ENCODE measurements at places on chromosomes 7 and 10.

GRCh38 chr10:91593834-91594233 lies 39.0 kb downstream of the PPP1R3C start:
- DNase-seq, result no peak

DNA sequence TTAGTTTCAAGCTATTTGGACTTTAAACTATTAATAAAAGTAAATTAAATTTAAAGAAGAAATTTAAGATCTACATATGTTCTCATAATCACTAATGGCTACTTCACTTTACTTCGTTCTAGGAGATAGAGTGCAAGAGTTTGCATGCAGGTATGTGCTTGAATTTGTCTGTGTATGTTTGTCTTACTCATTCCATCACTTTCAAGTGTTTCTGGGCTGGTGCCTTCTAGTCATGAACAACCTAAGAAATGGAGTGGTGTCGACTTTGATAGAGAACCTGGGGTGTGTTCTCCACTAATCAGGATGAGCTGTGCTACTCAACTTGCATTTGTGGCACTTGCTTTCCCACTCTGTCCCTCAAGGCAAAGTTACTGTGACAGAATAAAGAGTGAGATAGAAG lies 169.9 kb downstream of the KCND2 start:
- DNase-seq, result no peak

DNA sequence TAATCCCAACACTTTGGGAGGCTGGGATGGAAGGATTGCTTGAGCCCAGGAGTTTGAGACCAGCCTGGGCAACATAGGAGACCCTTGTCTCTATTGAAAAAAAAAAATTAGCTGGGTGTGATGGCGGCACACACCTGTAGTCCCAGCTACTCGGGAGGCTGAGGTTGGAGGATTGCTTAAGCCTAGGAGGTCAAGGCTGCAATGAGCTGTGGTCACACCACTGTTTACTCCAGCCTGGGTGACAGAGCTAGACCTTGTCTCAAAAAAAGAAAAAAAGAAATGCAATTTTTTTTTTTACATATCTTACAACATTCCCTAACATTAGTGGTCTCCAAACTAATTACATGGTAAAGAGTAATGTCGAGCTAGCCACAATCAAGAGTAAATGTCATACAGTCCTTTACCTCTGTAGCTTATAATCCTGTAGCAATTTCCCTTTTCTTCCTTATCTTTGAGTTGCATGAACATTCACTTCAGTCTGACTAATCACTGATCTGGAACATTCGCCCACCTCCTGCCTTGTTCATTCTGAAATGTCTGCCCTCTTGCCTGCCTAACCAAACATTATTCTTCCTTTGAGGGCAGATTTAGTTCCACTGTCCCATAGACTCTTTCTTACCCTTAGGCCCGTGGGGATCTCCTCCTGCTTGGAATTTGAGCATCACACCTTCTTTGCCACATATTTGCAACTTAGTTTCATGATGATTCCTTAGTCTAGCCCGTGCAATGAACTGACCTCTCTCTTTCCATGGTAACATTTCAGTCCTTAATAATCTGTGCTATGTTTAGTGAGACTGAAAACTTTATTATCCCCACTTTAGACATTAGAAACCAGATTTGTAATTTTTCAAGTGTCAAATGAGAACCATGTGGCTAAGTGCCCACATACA lies 4.8 kb upstream of the VCL start:
- no peak for DNase-seq

GRCh38 chr10:43471935-43472720 lies 35.2 kb downstream of the ZNF487 start:
- DNase-seq, result no peak

DNA sequence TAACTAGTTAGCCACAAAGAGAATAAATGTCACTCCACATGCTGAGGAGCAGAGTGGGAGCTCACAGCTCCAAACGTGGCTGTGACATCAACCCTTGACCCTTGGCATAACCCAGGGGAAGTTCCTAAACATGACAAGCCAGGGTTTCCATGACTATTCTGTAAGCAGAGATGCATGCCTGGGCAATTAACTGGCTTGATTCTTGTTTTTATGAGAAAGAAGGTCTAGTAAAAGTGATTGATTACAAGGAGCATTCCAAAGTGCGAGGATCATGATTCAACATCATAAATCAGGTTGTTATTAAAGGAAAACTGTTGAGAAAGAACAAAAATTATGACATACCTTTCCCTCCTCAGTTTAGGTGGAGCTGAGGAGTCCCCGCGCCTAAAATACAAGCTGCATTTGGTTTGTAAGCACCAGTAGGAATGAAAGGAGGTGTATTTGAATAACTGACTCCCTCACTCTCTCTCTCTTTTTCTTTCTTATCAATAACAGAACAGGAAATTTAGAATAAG lies 108.4 kb downstream of the SFMBT2 start:
- DNase-seq, result no peak

GRCh38 chr10:65798133-65798532 lies 1127.7 kb upstream of the LRRTM3 start:
- DNase-seq, result no peak

GRCh38 chr7:81719865-81720264 lies 50.0 kb downstream of the HGF start:
- DNase-seq, result no peak

- DNase-seq, result no peak
Observed at GRCh38 chr7:80631421-80631820, 7.0 kb upstream of the CD36 start.

- no peak for DNase-seq
Observed at GRCh38 chr10:63264617-63265221, 131.6 kb downstream of the NRBF2 start.

DNA sequence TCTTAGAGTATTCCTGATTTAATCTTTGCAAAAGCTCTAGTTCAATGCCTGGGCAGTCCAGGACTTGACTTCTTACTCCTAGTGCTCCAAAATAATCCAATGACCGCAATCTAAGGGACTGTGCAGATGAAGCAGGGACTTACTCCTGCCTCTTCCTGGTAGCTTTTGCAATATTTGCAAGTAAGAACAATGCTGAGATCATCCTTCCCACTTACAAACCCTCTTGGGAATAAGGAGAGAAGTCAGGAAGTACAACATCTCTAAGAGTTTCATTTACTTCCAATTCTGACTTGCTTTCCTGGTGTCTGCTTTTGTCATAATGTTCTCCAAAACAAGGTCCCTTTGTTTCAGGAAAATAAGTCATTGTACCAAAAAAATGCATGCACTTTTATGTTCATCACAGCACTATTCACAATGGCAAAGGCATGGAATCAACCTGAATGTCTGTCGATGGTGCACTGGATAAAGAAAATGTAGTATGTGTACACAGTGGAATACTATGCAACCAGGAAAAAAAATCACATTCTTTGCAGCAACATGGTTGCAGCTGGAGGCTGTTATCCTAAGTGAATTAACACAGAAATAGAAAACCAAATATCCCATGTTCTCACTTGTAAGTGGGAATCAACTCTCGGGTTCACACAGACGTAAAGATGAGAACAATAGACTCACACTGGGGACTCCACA lies 7.1 kb upstream of the KCNMA1 start:
- no peak for DNase-seq

DNA sequence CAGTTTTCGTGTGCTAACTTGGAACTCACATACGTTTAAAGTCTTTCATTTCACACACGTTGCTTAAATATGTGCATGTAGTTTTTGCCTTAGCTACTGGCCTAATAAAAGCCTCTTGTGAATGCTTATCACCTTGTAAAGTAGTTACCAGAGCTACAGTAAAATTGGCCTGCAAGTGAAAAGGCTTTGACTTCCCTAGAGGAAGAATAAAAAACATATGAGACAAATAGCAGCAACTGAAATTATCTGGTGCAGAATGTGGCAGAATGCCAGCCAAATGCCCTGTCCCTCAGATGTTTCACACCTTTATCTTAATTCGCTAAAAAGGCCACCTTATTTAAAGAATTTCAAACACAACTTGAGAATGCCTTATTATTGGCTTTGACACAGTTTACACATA lies 28.1 kb upstream of the RPA3 start:
- DNase-seq, result no peak

- DNase-seq, result no peak
Observed at GRCh38 chr7:92671505-92672169, 81.4 kb upstream of the FAM133B start.

DNA sequence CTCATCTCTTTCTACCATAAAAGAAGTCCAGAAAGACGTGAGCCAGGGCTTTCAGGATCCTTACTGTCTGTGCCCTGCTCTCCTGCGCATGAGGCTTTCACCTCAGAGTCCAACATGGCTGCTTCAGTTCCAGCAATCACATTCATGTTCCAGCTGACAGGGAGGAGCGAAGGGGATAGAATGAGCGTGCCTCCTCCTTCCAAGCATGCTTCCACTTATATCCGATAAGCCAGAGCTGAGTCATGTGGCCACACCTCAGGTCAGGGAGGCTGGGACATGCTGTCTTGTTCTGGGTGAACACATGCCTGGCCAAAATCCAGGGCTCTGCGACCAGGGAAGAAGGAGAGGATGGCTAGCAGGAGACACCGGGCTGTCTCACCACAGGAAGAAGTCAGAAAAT lies 248.2 kb downstream of the SKAP2 start:
- no peak for DNase-seq

DNA sequence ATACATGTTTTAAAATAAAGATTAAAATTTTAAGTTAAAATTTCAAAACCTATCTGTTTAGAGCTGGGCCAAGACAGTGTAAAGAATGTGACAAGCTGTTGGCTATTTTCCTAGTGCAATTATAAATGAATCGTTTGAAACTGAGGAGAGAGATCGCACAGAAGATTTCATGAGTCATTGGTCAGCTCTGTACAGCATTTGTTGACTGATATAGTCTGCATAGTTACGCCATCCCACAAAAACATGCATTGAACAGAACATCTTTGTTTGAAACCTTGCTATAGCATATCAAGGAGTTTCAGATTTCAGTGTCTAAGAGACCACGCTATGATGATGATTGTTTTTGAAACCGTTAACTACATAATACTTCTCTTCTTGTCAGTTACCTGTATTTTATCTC lies 1.3 kb upstream of the C10orf67 start:
- no peak for DNase-seq

- DNase-seq, result no peak
Observed at GRCh38 chr10:5616836-5617235, 49.6 kb downstream of the ASB13 start.

All from effector memory CD8-positive, alpha-beta T cell (primary cell).